Midbrain (tissue), 1 donor: ENCODE measurements at places on chromosomes 5 and 9.
A peak's percentile ranks its signal among the peaks of the same experiment; 100 is the strongest.

GRCh38 chr9:72129271-72130156 is 19.7 kb upstream of the GDA start:
- DNase-seq = no peak

- no peak for DNase-seq
These were observed 92.3 kb upstream of the SPATA31C2 start for GRCh38 chr9:88230612-88231011.

DNA sequence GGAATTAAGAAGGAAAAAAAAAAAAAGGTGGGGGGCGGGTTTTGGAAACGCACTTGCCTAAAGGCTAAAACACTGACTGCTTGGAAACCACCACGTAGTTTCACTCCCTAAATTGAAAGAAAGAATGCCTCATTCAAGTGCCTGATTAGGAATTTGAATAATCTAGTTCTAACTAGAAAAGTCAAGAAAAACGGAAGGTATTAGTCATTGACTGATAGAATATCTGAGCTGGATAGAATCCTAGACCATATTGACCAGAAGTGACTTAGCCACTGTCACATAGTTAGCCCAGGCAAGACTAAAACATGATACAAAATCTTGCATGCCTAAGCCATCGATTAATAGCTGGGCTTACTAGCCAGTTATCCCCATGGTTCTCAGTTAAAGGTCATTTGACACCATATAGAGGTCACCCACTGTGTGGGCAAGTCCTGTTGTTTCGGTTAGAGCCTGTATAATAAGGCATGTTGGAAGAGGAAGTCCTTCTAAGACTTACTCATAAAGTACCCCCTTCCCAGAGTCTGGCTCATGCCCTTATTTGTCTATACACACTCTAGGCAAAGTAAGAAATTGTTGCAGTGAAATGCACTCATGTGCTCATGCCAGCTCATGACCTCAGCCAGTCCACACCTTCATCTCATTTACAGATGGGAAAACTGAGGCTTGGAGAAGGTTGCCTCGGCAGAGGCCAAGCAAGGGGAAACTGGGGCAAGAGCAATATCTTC is 40.2 kb downstream of the SH3RF2 start:
- DNase-seq = no peak

DNA sequence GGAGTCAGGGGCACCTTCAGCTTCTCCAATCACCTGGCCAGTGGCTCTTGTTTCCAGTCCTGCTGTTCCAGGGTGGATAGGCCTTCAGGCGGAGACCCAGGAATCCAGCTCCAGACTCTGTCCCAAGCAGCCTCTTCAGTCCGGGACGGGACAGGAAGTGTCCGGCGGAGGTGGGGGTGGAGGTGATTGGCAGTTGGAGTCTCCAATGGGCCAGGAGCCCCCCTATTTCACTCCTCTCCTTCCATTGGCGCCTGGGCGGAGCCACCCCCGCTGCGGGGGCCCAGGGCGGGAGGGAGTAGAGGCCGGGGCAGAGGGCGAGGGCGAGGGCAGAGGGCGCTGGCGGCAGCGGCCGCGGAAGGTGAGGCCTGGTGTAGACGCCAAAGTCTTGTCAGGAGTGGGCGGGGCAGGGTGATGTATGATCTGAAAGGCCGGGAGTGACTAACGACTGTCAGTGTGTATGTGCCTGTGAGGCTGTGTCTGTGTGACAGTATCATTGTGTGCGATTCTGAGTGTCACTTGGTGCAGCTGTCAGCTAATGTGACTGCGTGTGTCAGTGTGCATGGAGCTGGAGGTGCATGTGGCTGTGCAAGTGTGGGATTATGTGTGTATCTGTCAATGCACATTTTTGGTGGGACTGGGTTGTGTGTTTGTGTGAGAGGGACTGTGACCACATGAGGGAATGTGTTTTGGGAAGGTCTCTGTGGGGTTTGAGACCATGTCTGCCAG is at the start of gene IL11RA:
TSS of gene IL11RA (plus strand) at position 310 of the 726 bp plus-strand sequence. CDS start 3,033 bp downstream, outside the sequence.
- peak; percentile 89 for DNase-seq

- DNase-seq = no peak
These were observed 26.9 kb downstream of the HMGCR start for GRCh38 chr5:75363726-75364495.

DNA sequence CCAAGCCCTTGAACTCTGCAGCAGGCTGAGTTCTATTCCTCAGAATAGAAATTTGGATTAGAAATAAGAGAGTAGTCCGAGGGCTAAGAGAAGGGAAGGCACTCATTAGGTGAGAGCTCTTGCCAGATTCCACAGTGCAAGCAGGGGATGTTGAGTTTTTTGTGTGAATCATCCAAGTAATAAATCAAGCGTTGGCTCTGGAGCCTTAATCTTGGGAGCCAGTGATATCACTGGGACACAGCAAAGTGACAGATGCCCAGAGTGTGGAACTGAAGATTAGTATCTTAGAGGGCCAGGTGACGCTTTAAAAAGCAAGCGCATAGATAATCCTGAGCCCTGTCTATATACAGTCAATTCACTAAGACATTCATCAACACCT is 60.3 kb downstream of the FOXD1 start:
- no peak for DNase-seq

DNA sequence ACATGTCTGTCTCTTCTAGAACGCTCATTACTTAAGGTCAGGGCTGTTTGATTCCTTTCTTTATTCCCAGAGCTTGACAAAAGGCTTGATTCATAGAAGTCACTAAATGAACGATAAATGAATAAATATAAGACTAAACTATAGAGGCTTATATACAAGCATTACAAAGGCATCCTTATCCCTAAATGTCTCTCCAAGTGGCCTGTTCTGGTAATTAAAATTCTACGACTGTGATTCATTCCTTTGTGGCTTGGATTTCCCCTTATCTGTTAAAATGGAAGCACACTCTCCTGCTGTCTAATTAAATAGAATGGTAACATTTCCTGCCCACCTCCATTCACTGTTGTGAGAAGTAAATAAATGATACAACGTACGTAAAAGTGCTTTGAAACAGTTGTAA is 49.5 kb downstream of the C7 start:
- no peak for DNase-seq

DNA sequence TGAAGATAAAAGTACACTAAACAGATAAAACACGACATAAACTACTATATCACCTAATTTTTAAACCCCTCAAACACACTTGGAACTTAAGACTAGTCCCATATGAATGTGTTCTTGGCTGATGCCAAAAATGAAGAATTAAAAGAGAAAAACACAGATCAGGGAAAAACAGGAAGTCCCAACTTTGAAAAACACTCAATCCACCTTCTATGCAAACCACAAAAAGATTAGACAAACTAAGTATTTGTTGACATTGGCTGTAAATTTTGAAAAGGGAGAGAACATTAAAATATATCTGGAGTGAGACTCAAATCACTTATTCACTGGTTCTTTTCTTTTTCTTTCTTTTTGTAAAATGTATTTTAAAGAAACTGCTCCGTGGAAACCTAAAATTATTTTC is 81.4 kb downstream of the ANKH start:
- DNase-seq = no peak

GRCh38 chr5:60526336-60526875 is 173.6 kb downstream of the DEPDC1B start:
- DNase-seq = no peak

DNA sequence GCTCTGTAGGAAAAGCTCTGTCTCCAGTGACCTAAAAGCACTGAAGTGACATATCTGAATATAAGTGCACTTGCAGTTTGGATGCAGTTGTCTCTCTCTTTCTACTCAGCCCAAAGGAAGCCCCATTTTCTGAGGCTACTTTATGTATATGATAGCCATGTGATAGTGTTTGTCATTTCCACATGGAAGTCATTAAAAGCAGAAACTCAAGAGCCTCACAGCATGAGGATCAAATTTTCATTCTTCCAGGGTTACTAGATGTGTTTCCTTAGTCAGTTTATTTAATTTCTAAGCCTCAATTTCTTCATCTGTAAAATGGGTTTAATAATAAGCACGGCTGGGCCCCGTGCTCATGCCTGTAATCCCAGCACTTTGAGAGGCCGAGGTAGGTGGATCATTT is 36.7 kb downstream of the RNF44 start:
- no peak for DNase-seq
